Activated gamma-delta T cell treated with anti-CD3 and anti-CD28 coated beads, Interleukin-2, amount 50 U/mL, for 16 hours (primary cell): ENCODE measurements at places on chromosomes 3 and 15.
A peak's percentile ranks its signal among the peaks of the same experiment; 100 is the strongest.

GRCh38 chr3:179304605-179305004 is 18.2 kb upstream of the ZNF639 start:
- DNase-seq, result no peak

DNA sequence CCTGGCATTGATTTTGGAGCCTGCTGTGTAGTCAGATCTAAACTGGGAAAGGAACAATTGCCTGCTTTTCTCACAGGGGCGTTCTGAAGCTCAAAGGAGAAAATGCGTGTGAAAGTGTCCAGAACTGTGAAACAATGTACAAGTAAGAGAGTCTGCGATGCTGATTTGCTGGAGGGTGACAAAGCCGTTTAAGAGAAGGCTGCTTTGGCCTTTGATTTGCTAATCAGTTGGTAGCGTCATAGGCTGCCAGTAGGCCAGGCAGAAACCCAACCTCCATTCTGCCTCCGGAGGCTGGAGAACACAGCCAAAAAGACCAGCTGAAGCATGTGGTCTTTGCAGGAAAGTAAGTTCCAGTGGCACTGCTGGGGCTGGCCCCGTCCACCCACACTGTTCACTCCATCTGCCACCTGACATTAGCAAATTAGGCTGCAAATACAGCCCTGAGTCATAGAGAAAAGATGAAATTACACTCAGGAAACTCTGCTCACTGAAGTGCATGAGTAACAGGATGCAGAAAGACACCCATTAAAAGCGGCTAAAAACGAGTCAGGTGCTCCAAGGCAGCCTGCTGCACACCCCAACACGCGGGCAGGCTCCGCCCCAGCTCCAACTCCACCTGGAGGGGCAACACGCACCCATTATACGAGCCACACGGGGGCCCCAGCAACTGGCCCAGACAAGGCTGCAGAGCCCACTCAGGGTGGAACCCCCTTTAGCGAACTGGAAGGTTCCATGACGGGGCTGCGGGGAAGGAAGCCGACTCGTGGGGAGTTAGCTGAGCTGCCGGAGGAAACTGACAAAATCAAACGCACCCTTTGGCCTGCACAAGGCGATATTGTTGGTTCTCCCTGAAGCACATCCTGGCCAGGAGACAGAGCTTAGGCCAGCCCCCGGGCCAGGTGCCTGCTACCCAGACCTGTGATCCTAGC is 31.6 kb downstream of the ZDHHC19 start:
- DNase-seq, result peak; percentile 73

DNA sequence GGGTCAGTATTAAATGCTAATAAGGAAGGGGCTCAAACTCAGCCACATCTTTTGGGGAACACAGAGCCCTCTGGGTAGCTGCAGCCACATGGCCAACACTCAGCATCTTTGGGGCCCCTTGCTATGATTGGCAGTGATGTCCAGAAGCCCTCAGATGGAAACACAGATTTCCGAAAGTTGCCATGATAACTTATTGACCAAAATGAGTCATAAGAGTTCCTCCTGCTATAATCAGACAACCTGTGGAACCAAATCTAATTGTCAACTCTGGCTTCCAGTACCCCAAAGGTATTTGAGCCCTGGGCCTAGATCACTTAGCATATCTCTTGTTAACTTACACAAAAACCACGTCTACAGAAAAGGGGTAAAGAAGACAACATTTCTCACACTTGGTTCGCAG is 392.2 kb downstream of the KCNH8 start:
- no peak for DNase-seq

GRCh38 chr3:191958980-191959671 is 498.2 kb downstream of the PYDC2 start:
- no peak for DNase-seq

DNA sequence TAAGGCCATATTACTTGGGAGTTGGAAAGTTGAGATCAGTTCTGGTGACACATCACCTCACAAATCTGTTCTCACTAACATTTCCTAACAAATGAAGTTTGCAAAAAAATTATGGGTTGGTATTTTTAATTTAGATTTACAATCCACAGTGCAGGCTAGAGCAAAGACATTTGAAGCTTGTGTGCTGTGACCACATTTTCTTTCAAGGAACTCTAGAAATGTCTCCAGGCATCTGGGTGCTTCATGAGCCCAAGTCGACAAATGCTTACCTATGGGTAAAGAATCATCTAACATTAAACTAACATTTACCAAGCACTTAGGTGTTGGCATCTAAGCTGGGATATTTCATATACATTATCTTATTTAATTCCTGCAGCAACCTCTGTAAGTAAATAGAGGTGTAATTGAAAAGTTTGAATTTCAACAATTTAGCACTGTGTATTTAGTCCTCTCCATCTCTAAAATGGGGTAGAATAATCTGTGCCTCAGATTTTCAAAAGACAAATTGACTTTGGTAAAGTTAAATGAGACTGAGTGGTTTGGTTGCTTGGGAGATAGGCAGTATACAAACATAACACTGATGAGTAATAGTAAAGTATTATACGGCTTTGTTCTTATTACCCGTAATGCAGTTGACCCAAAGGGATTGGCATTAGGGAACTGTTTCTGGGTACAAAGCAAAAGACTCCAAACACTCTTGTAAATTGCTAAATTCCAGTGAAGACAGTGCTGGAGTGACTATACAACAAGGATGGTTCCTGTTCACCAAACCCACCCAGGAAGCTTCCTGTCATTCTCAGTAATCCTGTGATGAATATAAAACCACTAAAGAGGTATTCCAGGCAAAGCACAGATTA is 162.5 kb downstream of the TPRG1 start:
- no peak for DNase-seq

DNA sequence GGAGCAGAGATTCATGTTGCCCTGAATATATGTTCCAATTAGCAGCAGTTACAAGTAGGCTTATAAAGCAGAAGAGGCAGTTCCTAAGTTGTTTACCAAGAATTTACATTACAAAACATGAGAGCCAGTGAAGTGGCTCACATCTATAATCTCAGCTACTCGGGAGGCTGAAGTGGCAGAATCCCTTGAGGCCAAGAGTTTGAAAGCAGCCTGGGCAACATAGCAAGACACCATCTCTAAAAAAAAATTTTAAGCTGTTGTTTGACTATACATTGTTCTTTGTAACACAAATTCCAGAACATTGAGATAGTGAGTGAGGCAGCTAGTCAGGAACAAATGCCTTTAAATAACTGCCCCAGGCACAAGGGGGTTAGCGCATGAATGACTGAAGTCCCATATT is 10.3 kb upstream of the ZMAT3 start:
- DNase-seq, result no peak

DNA sequence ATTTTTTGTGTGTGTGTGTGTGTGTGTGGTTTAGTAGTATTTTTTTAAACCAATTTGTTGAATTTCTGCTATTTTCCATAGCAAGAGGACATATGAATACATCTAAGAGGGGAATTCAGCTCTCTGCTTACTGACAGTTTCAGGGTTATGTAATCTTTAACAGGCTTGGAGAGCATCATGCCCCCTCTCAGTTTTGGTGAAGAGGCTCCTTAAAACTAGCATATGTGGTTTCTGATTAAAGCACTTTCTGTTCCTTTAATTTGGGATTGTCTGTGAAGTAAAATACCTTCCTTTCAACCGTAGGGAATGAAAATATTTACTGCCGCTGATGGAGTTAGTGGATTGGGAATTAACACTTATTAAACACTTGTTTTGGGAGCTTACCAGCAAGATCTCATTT is 19.4 kb upstream of the NFKBIZ start:
- DNase-seq, result no peak

GRCh38 chr15:67836134-67836455 is 3.8 kb downstream of the RNU6-1 start:
- no peak for DNase-seq

GRCh38 chr3:182045736-182046135 is 334.0 kb downstream of the SOX2 start:
- DNase-seq, result no peak

- no peak for DNase-seq
Measured at GRCh38 chr15:38647683-38648082, 83.1 kb upstream of the RASGRP1 start.

DNA sequence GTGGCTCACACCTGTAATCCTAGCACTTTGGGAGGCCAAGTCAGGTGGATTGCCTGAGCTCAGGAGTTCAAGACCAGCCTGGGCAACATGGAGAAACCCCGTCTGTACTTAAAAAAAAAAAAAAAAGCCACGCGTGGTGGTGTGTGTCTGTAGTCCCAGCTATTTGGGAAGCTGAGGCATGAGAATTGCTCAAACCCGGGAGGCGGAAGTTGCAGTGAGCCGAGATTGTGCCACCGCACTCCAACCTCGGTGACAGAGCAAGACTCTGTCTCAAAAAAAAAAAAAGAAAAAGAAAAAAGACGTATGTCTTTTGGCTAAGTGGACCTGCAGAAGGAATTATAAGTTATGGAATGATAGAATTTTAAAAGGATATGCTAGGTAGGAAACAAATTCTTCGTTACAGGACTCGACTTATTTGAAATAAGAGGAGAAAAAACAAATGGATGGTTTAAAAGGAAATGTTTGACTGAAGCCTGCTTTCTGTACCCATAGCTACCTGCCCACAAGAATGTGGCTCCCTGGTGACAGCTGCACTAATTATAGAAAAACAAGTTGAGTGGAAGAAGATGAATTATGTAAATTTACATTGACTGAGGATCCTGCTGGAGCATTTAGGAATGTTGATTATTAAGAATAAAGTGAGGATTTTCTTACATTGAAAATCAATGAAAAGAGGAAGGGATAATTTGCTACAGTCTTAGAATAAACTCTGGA is 36.0 kb upstream of the SKIL start:
- no peak for DNase-seq
